ENCODE measurements at places on chromosomes 3 and 15.

- DNase-seq = no peak
Observed at GRCh38 chr3:60337421-60337820, 913.8 kb downstream of the FHIT start.

- peak; percentile 81 for DNase-seq
Observed at GRCh38 chr15:80567721-80568157, 127.4 kb upstream of the ABHD17C start.

DNA sequence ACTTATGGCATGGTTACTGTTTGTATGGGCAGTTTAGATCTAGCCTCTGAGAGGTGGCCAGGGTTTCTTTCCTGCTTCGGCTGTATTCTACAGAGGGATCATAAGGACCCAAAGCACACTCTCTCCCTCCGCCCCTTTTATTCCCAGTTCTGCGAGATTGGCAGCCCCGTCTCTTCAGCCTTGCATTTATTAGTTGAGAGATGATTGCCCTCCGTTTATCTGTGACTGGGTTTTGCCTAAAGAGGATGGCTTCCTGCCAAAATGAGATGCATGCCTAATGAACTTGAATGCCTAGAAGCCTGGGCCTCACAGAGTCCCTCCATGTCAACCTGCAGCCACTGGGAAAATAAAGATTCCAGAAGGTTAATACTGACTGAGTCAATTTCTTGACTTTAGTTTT, 97.1 kb upstream of the CHL1 start:
- DNase-seq = no peak

GRCh38 chr3:45894015-45894414, 7.7 kb downstream of the CCR9 start:
- no peak for DNase-seq

DNA sequence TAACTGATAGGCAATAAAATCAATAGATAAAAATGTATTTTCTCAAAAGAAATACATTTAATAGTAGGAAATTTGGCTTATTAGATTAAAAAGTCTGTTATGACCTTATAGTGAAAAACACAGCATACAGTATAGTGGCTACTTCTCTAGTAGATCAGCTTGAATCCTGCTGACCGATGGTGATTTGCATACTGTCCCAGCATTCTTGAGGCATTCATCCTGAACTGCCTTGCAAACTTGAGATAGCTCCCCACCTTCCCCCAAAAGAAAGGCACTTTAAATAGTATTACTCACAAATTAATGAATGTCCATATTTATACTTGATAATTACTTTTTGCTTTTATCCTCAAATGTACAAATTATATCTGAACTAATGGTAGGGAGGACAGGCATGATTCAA, 6.7 kb downstream of the CHMP2B start:
- no peak for DNase-seq

DNA sequence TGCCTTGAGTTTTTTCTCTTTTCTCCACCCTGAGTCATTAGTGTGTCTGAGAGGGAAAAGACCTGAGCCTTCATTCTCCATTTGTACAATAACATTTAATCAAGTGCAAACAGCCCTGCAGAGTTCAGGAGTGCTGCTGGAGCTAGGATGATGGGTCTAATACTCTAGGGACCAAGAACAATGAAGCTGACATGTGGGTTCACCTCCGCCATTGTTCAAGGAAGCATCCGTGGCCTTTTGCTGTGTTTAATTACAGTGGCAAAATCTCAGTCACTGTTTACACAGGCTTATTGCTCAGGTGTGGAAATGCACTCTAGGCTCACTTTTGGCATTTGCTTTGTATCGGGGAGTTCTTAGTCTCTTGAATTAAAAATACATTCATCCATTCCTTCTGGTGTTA, 259.6 kb downstream of the LRTM1 start:
- no peak for DNase-seq

DNA sequence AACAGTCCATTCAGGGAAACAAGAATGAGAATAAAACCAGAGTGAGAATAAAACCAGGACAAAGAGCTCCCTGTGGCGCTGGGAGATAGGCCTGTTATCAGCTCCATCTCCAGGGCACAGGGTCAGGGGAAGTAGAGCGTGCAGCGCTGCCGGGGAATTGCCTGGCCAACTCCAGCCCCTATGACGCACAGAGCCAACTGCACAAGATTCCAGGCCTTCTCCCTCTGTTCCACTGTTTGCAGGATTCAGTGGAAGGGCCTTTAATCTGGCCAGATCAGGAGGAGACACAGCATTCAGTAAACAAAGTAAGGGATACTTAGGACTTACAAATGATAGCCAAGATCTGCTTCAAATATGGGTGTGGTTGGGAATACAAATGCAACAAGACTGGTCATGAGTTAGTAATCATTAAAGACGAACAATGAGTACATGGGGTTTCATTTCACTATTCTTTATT, 49.4 kb downstream of the ITGB5 start:
- no peak for DNase-seq

GRCh38 chr3:140854961-140855360, 86.7 kb upstream of the SLC25A36 start:
- no peak for DNase-seq

DNA sequence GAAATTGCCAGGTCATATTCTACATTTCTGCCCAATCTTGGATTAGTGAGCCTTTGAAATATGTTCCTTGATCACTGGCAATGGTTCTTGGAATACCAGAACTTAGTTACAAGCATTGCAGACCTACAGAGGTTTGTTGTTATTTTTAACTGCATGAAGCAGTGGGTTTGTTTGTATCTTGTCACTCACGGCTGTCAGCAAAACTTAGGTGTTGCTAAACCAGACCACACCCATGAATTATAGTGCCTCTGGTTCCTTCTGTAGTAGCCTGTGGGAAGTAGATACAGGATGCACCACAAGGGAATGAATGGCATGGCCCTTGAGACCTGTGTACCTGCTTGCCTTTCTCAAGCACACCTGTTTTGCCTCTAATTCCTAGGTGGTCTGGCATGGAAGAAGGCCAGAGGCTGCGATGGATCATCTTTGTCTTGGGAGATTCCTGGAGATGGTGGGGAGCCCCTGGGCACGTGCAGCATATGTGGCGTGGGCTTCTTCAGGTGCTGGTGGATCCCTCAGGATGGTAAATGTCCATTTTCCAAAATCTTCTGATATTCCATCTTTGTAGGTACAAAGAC, 138.8 kb downstream of the SNRPN start:
- no peak for DNase-seq

DNA sequence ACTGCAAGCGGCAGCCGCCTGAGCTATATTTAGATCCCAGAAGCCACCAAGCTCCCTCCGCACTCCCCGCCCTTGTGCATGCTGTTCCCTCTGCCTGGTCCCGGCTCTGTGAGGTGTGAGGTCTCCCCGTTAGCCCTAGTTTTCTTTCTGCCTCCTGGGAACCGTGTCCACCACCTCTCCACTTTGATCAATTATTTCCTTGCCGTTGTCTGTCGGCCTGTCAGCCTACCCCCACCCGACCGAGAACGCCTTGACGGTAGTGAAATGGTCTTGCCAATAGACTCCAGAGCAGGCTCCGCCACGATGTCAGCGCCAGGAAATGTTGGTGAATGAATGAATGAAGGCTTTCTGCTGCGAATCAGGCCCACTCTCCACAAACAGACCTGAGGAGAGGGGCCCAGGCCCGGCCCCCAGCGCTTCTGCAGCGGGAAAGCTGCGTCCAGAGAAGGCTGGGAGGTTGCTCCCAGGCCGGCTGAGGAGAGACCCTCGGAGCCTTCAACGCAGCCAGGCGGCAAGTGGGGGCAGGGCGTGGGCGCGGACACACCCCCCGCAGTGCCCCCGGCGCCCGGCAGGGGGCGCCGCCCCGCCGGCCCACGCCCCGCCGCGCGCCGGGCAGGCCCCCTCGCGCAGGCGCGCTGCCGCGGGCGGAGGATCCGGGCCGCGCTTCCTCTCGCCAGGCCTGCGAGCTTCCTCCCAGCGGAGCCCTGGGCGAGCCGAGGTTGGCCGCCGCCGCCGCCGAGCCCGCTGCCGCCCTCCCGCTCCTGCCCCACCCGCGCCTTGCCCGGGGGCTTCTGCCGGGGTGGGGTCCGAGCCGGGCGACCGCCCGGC, at the start of gene CSK:
CSK (plus strand) TSS at position 650 of the 828 bp plus-strand sequence. CDS start 16,218 bp downstream, outside the sequence.
- no peak for DNase-seq

GRCh38 chr3:146921693-146922092, 316.5 kb upstream of the PLSCR5 start:
- no peak for DNase-seq
